ENCODE measurements at places on chromosomes 5 and 9.

- DNase-seq: no peak
These were observed 47.6 kb upstream of the GRHPR start for GRCh38 chr9:37374892-37375291.

GRCh38 chr5:2223303-2223702, 340.6 kb upstream of the IRX4 start:
- no peak for DNase-seq

DNA sequence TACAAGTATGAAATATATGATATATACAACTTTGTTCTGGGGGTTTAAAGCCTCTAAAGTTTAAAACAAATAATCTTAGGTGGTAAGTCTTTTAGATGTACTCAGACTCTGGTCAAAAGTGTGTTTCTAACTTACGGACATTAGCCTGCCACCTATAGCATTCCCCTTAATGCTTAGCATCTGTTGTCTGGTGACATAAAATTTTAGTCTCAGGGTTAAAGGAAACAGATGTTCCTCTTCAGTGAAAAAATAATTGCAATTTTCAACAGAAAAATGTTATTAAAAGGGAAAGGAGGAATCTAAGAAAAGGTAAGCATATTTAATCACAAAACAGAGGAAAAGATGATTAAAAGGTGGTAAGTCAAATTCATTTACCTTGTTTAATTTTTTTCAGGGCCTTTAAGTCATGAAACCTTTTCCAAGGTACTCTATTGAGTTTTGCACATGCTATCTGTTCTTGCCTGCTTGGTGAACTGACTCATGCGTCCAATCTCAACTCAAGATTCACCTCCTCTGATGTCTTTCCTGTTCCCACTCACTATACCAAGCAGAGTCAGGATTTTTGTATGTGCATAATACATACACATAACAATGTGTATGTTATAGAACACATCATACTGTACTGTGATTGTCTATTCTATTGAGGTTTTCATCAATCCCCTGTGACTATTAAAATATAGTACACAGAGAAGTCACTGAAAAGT, 7.9 kb downstream of the TMEM167A start:
- no peak for DNase-seq

DNA sequence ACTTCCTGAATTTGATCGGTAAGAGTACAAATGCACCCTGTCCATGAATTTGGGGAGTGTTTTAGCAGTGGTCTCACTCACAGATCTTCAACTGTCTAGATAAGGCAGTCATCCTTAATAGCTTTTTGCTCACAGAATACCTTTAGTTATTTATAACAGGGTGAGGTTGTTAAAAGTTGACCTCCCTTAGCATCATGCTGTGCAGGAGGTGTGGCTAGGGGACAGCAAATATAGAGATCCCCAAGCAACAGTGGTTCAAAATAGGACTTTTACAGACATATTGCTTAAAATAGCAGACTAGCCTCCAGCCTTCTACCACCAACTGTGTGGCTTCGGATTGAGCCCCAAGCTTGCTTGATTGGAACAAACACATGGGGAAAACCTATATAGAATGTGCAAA, 724.4 kb downstream of the TLE1 start:
- no peak for DNase-seq

DNA sequence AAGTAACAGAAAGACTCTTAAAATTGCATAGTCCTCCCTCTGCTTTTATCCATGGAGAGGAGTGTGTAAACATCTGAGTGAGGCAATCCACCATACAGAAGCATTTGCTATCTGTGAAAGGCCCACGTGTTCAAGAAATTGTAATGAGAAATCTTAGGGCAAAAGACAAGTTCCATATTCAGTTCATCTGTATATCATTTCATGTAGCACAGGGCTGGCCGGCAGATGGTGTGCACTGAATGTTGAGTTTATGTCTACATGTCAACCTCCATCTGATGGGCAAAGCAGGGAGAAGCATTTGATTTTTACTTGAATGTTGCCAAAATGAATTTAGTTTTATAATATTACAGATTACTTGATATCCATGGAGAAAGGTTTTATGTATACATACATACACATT, 179.5 kb upstream of the RAD23B start:
- DNase-seq: no peak

DNA sequence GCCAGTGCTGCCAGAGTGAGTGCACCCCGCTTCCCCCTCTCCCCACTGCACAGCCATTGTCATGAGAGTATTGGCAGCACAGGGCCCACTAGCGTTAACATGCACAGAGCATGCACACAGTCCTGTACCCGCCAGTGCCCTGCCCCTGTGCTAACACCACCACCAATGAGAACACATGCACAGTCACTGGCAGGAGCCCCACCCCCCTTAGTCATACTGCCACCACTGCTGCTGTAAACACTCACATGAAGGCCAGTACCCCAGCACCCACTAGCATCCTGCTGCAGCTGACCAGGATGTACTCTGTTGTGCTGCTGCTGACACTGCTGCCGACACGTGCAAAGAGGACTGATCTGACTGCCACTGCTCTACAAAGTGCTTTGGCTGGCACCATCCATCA, 19.5 kb upstream of the RANBP6 start:
- DNase-seq: no peak

GRCh38 chr9:88390371-88390990, 2.2 kb downstream of the SPIN1 start:
- no peak for DNase-seq

DNA sequence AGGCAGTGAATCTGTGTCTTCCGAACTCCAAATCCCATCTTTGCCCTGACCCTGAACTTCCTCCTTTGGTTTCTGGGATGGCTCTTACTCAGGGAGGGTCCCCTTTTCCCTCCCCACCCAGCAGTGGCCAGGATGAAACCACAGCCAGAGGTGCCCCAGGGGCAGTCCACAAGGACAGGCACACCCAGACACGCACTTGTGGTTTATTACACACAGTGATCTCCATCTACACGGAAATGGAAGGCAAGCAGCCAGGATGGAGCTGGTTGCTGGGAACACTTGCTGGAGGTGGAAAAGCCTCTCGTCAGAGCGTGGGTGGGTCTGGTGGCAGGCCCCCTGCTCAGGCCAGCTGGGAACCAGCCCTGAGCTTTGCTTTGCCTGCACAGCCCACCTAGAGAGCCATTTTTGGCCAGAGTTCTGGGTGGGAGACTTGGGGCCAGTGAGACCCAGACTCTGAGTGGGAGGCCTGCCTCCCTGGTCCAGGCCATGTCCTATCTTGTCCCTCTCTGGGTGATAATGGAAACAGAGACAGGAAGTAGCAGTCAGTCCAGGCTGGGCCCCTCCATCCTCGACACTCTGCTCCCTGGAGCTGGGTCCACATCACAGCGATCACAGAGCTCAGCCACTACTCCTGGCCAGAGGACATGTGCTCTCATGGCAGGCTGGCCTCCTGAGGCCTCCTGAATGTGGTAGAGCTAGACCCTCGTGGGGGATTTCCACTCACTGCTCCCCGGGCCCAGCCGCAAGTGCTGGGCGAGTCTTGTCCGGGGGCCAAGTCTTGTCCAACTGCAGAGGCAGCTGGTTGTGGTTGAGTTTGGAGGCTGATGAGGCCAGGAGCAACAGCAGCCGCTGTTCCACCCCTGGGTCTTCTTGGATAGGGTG, 5.1 kb upstream of the PHYKPL start:
- DNase-seq: no peak

GRCh38 chr5:173051746-173052145, 4.4 kb upstream of the CREBRF start:
- DNase-seq: no peak

- no peak for DNase-seq
These were observed 84.7 kb upstream of the DHFR start for GRCh38 chr5:80739496-80739895.

DNA sequence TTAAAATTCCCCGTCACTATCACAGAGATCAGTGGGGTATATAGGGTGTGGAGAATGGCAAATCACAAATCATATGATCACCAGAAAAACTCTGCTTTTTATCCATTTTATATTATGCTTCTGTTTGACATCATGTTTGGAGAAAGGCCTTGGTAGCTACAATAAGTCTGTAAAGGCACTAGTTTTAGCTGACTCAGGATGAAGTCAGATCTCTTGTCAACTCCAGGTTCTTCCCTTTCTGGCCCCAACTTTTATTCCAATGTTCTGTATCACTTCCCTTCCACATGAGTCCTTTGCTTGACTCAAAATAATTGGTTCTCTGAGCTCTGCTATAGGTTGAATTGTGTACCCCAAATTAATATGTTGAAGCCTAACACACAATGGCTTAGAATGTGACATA, 484.9 kb downstream of the PTPRD start:
- no peak for DNase-seq

DNA sequence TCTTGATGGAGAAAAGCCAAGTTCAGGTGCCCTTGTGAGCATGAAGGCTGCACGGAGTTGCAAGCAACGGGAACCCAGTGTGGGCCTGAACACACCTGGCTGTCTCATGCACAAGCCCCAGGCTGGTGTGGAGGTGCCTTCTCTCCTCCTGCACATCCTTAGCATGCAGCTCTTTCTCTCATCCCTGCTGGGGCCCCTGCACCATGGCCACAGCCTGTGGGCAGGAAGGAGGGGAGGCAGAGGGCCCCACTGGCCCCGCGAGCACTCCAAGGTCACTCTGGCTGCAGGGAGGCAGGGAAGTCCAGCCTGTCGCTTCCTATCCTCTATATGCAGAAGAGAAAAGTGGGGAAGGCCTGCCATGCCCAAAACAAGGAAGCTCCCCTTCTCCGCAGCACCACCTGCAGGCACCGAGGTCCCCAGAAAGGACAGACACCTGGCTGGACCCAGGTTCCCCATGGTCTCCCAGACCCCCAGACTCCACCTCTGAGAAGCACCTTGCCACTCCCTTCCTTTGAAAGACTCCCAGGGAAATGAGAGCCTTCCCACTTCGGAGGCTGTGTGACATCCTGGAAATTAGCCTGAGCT, 18.6 kb downstream of the STKLD1 start:
- DNase-seq: no peak

- no peak for DNase-seq
These were observed 11.6 kb downstream of the TRAF1 start for GRCh38 chr9:120914953-120915352.

DNA sequence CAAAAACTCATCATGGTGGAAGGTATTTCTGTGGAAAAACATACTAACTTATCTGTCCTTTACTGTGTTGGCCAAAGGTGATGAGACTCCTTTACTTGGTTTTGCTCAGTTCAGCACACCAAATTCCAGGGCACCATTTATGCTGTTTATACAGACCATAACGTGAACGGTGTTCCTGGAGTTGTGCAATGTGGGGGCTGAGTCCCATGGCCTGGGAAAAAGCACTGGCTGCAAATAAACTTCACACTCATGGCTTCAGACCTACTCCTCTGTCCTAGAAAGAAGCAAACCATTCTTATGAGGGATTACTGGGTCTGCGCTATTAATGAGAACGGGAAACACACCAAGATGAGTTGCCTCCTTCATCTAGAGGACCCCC, 10.4 kb downstream of the FREM1 start:
- no peak for DNase-seq

DNA sequence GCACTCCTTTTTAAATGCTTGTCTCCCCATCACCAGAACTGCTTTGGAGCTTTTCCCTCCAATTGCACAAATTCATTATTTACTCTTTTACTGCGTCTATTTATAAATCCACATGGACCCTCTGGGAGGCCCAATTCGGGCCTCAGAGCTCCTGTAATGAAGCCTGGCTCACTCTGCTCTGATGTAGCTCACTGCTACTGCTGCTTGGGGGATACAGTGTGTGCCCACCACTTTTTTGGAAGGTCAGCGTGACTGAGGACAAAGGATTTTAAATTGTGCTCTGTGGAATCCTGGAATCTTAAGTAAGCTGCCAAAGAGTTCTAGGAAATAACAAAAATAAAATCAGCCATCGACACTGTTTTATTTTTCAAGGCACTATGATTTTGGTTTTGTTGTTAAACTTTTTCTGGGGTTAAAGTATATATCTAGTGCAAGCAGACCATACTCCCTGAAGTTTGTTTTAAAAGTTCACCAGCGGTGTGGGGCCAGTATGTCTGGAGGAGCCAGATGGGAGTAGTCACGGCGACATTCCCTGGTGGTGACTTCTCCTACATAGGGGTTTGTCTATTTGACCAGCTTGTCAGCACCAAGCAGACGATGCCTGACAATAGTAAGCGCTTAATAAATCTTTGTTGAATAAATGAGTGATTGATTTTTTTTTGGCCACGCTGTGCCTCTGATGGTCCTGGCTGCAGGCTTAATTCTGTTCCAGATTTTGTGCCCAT, 142.8 kb downstream of the TMEM38B start:
- no peak for DNase-seq

- no peak for DNase-seq
These were observed 28.1 kb upstream of the DAB2 start for GRCh38 chr5:39452846-39453245.

Data from frontal cortex (tissue), 4 donors.